ENCODE measurements at places on chromosomes 5 and 9.
A peak's percentile ranks its signal among the peaks of the same experiment; 100 is the strongest.

GRCh38 chr9:113807173-113808061, 68.7 kb upstream of the ZNF618 start:
- peak; percentile 4 for DNase-seq

DNA sequence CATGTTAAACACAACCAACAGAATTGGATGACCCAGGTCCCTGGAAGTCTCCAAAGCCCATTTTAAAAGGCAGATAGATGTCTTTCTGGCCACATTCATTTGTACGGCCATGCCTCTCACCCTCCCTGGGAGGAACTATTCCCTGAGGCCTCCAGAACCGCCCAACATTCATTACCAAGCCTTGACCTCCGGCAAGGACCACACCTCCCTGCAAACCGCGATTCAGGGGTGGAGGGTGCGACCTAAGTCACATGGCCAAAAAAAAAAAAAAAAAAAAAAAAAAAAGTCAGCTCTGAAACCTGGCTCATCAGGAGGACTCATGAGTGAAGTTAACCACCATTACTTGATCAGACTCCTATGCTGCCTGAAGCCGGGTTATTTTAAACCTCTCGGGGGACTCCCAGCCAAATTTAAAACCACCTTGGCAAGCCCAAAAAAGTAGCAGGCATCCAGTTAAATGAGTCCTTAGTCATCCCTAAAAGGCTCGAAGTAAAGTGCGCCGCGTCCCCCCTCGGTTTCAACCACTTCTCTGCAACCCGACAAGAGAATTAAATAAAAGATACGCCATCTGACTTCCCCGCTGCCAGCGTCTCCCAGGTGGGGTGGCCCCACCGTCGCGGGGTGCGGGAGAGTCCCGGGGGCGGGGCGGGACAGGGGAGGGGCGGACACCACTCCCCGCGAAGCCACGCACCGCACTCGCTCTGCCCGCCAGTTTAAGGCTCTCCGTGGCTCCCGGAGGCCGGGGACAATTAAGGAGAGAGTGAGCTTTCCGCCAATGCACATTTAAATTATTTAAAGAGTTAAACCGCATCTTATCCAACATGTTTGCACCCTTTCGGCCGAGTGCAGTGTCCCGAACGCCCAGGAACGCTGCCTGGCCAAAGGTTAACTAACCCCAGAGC, 2.3 kb downstream of the KLF9 start:
- peak; percentile 62 for DNase-seq

DNA sequence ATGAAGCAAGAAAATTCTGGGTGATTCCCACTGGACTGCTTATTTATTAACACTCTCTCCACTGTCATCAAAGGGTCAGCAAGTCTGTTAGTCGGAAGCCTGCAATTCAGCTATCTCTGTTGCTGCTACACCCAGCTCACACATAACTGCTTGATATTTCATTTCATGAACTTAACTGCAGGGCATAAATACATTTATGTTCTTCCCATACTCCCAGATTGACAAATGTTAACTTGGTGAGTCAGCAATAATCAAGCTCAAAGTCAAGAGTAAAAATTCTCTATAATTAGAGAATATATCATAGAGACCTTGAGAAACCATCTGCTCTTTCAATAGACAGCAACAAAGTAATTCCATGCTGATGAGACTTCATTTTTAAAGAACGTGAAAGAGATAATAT, 198.8 kb downstream of the ADAMTS12 start:
- no peak for DNase-seq

DNA sequence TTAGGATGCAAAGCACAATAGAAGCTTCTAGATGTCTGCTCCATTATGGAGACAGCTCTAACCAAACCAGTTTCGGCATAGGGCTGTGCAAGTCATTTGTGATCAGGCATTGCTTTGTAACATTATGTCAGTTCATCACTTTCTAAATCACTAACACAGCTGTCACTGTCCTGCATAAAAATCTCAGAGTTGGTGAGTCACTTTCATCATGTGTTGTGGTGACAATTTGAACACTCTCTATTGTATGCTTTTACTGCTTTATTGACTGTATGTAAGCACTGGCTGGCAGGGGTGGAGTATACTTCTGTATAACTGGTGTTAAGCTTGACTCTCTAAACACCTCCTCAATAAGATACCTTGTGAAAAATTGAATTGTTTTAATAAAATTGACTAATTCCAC, 77.9 kb downstream of the SLCO4C1 start:
- DNase-seq = no peak

DNA sequence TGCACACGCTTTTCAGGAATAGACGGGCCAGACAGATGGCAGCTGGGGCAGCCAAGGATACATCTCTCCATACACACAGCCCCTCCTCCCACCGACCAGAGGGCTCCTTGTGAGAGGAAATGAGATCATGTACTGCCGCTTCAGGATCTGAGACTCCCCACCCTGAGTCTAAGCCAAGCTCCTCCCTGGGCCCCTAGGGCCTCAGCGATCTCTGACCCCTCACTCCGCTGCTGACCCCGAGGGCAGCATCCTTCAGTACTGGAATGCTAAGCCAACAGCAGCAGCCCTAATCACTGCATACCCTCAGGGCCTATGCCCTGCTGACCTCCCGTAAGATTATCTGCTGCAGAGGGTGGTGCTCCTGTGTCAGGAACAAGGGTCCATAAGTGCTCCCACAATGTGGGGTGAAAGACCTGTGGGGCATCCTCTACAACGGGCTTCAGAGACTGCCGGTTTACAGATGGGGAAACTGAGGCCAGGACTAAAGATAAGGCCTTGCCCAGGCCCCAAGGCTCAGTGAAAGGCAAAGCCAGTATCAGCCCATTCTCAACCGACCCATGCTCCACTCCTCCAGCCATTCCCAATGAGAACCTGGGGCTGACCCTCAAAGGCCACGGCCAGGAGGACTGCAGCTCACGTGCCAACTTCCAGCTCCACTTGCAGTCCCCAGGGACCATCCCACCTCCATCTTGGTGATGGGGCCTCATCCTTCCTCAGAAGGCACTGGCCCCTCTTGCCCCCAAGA, 37.5 kb downstream of the BICD2 start:
- DNase-seq = no peak

- DNase-seq = no peak
Observed at GRCh38 chr5:101253096-101253495, 350.0 kb upstream of the ST8SIA4 start.

DNA sequence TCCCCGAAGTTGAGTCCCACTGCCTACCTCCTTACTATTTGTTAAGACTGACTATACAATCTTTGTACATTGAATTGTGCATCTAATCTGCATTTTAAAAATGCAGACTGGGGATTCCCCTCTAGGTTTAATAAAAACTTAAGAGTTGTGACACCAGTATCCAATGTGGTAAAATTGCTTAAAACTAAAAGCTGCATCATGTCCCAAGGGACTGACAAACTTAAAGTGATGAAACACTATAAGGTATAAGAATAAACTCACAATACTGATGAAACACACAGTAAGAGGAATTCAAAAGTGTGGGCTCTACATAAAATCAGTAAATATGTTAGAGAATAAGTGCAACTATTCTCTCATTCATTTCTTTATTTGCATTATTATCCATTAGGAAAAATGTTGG, 1905.1 kb downstream of the MAT2B start:
- DNase-seq = no peak

DNA sequence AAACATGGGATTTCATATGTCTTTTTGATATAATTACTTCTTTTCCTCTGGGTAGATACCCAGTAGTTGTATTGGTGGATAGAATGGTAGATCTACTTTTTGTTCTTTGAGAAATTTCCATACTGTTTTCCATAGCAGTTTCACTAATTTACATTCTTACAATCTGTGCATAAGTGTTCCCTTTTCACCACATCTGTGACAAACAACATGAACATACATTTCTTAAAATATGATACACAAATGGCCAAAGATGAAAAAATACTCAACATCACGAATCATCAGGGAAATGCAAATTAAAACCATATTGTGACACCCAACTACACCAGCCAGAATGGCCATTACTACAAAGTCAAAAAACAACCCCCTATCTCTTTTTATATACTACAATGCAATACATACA, 1778.5 kb upstream of the ACO1 start:
- DNase-seq = no peak

DNA sequence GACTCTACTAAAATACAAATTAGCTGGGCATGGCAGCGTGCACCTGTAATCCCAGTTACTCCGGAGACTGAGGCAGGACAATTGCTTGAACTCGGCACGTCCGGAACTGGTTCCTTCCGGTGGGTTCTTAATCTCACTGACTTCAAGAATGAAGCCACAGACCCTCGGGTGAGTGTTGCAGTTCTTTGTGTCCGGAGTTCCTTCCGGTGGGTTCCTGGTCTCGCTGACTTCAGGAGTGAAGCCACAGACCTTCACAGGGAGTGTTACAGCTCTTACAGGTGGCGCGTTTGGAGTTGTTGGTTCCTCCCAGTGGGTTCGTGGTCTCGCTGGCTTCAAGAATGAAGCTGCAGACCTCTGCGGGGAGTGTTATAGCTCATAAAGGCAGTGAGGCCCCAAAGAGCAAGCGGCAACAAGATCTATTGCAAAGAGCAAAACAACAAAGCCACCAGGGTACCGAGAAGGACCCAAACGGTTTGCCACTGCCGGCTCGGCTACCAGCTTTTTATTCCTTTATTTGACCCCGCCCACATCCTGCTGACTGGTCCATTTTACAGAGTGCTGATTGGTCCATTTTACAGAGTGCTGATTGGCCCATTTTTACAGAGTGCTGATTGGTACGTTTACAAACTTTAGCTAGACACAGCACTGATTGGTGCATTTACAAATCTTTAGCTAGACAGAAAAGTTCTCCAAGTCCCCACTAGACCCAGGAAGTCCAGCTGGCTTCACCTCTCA, 28.6 kb upstream of the SLC6A19 start:
- no peak for DNase-seq

GRCh38 chr9:32954642-32955041, 46.8 kb downstream of the APTX start:
- no peak for DNase-seq

DNA sequence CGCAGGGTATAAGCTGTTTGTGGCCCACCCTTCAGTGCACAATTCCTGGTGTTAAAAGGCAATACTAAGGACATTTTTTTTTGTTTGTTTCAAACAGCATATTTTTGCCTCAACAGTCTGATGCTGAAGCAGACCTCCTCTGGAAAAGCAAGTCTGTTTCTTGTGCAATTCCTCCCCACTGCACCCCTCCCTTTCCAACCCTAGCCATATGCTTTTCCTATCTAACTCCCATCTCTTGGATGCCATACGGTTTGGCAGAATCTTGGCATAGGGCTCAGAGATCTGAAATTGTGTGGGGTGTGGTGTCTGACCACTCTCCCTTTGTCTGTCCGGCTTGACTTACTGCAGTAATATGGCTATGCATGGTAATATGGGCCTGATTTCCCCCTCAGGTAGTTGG, 161.6 kb downstream of the TMEM38B start:
- no peak for DNase-seq

DNA sequence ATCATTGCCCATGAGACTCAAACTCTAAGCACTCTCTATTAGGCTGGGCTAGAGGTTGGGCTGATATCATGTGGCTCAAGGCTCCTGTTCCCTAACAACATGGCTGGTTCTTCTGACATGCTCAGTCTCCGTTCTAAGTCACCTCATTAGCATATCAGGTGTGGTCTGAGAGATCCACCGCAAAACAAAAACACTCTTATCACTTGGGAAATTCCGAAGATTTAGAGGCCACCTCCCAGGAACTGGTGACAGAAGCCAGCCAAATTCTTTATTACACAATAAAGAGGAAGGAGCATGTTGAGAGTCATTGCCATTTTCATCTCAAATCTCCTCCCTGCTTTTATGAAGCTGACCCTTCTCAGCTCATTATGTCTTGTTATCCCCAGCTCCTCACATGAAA, 107.6 kb downstream of the MSX2 start:
- DNase-seq = no peak

DNA sequence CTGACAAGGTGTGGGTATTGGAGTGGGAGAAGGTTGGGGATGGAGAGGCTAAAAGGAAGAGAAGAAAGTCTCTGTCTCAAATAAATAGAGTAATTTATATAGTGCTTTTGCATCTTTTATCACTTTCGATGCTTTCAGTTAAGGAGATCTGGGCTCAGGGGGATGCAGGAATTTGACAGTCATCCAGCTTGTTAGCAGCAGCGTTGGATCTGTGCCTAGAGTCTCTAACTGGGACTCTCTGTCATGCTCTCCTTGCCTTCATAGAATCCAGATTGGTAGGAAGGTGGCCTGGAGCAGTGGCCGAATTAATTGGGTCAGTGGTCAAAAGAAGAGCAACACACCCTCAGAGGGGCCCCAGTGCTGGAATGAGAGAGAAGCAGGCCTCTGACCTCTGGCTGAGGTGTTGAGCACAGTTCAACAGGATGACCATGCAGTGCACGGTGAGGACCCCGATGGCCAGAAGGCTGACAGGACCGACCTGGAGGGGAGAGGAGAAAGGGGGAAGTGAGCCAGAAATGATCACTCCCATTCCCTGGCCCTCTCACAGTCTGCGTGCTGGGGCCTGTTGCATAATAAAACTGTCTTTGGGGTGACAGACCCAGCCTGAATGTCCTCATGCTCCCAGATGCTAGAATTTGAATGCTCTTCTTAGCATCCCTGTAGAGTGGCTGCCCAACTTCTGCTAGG, 7.6 kb downstream of the SLC36A3 start:
- DNase-seq = no peak

DNA sequence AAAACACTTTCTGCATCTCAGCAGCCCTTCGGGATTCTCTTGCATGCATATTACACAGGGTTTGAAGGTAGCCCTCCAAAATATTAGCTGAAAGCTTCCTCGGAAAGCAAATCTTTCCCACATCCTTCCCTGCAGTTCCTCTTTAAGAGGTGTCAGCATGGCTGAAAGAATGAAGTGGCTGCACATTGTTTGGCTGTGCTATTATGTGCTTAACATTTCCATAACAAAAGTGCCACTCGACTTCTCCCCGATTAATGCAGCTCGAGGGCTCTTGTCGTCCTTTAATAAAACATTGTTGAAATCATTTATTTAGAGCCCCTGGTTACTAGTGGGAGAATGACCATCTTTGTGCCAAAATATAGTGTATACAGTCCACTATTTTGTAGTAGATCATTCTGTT, 6.5 kb downstream of the GAS1 start:
- no peak for DNase-seq

DNA sequence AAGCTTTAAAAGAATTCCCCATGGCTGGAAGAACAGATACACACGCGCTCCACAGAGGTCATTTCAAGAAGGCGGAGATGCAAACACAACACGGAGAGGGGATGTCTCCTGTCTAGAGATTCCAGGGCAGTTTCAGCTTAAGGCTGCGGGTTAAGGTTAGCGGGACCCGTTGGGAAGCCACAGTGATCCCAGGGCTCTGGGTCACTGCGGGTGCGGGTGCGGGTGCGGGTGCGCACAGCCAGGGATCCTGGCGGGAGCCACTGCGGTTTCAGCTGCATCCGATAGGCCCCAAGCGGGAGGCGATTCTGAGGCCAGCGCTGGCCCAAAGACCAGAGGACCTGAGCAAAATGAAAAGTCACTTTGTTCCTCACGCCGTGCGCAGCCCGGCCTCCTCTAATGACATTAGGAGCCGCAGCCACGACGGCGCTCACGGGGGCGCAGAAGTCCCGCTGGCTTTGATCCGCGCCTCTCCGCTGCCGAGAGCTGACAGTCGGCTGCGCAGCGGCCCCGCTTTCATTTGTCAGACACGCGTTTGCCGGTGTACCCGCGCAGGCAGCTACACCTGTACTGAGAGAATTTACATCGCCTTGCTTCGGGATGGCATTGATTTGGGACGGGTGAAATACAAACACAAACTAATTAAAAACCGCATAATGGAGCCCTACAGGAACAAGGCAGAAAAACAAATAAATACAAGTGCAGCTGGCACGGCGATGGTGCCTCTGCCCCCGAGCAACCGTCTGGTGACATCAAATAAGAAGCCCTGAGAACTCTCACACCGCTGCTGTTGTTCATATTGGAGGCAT, 5.3 kb upstream of the IRX1 start:
- DNase-seq = no peak

- DNase-seq = no peak
Observed at GRCh38 chr5:103060424-103060954, 59.4 kb downstream of the GIN1 start.

All from activated CD4-positive, alpha-beta T cell treated with anti-CD3 and anti-CD28 coated beads, Interleukin-2, amount 50 U/mL, for 4 hours (primary cell).